Kidney (tissue), 22 donors: ENCODE measurements at places on chromosomes 11 and 22. TPM values are rescaled to one million over a fixed set of nuclear protein-coding genes. Genes with fewer than 3 reads are reported as not detected.

Gene HEPACAM
- total RNA-seq = not detected

Gene MISFA
- 3.6 TPM for total RNA-seq

Gene ZMAT5
- 21.3 TPM for total RNA-seq

Gene GGTLC2
- total RNA-seq = 0.76 TPM

Gene NOX4
- 13.0 TPM for total RNA-seq

Gene OR5B17
- not detected for total RNA-seq

Gene C22orf42
- total RNA-seq = not detected

Gene RBM4B
- total RNA-seq = 18.2 TPM

Gene TRIM6
- 6.5 TPM for total RNA-seq

Gene MYO18B
- total RNA-seq = 0.41 TPM

Gene PHLDB1
- total RNA-seq = 118 TPM

Gene ANO3
- 1.5 TPM for total RNA-seq

Gene POLR2F
- 57.9 TPM for total RNA-seq

Gene SEC14L6
- total RNA-seq = 13.9 TPM
